Kidney (tissue), 22 donors: ENCODE measurements at places on chromosomes 13 and 19. TPM values are rescaled to one million over a fixed set of nuclear protein-coding genes. Genes with fewer than 3 reads are reported as not detected.

The C5AR1 gene
- 26.6 TPM for total RNA-seq

DNA sequence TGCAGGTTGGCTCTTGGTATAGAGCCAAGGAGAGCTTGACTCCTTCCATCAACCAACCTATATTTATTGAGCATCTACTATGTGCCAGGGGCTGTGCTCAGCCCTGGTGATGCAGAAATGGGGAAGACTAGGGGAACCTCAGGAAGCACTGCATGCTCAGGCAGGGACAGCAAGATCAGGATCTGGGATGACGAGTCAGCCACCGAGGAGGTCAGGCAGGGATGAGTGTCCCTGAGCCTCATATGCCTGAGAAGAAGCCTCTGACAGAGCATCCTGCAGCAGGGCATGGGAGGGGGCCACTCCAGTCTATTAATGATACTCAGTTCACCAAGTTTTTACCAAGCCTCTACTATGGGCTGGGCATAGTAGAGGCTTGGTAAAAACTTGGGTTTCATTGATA is 158.1 kb downstream of the KATNAL1 start:
- no peak for DNase-seq

DNA sequence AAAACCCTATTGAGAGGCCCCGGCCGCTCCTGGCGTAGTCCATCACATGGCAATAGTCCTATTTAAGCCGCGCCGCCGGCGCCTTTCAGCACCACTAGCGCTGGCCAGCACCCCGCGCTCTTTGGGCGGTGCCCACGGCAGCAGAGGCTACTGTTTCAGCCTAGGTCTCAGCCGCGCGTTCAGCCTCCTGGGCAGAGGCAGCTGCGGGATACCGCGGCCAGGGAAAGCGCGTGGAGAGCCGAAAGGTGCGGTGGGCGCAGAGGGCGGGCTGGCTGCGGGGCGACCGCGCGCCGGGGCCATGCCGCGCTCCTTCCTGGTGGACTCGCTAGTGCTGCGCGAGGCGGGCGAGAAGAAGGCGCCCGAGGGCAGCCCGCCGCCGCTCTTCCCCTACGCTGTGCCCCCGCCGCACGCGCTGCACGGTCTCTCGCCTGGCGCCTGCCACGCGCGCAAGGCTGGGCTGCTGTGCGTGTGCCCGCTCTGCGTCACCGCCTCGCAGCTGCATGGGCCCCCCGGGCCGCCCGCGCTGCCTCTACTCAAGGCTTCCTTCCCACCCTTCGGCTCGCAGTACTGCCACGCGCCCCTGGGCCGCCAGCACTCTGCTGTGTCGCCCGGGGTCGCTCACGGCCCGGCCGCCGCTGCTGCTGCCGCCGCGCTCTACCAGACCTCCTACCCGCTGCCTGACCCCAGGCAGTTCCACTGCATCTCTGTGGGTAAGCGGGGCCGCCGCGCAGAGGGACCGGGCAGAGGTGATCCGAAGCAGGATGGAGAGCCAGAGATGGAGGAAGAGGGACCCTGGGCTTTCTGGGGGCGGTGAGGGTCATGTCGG is at the start of gene GSX1:
TSS of gene GSX1 (plus strand) at position 91 of the 826 bp plus-strand sequence. CDS start at position 299, 208 bp downstream.
- peak; percentile 92 for DNase-seq

GRCh38 chr13:39054112-39054511 is 15.9 kb downstream of the NHLRC3 start:
- no peak for DNase-seq

DNA sequence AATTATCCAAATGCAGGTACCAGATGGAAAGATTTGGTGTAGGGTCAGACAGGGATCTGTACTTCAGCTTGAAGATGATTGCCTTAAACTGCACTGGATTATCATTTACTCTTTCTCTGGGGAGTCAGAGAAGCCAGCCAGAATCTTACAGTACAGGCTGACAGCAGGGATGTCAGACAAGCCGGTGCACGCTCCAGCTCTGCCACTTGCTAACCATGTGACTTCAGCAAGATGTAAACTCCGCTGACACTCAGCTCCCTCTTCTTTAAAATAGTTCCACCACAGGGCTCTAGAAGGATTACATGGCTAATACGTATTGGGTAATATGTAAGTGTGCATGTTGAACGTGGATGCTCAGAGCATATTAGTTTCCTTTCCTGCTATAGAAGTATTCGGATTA is 251.4 kb upstream of the MAB21L1 start:
- DNase-seq, result no peak

The MRPS12 gene
- total RNA-seq, result 28.5 TPM

GRCh38 chr13:97364031-97364430 is 69.9 kb upstream of the RAP2A start:
- no peak for DNase-seq

DNA sequence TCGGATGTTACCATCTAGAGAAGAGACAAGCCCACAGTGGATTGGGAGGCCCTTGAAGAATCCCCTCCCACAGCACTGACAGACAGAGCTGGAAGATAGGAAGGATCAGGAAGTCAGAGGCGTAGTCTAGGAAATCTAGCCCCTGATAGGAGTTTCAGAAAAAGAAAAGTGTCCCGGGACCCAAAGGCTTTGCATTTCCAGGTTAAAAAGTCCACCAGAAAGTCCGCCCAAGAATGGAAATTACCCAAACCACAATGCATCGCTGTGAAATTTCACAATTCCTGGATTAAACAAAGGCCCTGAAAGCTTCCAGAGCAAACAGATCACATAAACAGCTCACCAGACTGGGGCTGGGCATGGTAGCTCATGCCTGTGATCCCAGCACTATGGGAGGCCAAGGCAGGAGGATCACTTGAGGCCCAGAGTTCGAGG is 146.9 kb downstream of the KDM4B start:
- no peak for DNase-seq

The DLEU7 gene
- total RNA-seq, result 0.28 TPM

GRCh38 chr19:30208436-30209060 is 163.6 kb upstream of the ZNF536 start:
- no peak for DNase-seq

- DNase-seq, result peak; percentile 81
Observed at GRCh38 chr19:917323-918151, at the start of gene KISS1R. Gene KISS1R (plus strand): TSS chr19:917333. CDS start chr19:917503, 170 bp downstream.

GRCh38 chr13:81089371-81090157 is 748.6 kb upstream of the SPRY2 start:
- no peak for DNase-seq

- DNase-seq, result no peak
Observed at GRCh38 chr19:17767559-17767958, 16.3 kb downstream of the FCHO1 start.

DNA sequence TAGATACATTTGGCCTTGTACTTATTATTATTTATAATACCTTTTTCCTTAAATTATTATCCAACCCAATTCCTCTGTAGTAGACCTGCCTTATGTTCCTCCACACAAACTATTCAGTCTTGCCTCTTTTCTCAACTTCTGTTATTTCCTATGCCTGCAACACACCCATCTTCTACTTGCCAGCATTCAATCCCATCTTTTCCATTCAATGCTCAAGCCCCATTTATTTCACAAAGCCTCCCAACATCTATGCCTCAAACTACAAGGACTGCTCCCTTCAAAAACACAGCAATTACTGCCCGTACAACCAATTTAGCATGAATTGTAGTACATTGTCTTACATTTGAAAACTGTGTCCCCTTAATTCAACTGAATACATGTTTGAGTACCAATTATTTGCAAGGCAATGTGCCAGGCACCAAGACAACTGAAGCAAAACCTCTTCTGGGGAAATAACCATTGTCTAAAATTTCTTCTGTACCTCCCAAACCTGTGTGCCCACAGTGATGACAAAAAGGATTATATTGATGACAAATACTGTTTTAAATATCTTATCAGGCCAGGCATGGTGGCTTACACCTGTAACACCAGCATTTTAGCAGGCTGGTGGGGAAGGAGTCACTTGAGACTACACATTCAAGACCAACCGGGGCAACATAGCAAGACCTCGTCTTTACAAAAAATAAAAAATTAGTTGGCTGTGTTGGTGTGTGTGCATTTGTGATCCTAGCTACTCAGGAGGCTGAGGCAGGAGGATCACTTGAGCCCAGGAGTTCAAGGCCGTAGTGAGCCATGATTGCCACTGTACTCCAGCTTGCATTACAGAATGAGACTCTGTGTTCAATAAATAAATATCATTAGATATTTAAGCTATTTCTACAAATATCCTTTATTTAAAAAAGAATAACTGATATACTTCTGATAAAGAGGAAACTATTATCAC is 35.1 kb downstream of the ELF1 start:
- DNase-seq, result no peak

GRCh38 chr13:99332456-99332855 is 25.3 kb upstream of the GPR183 start:
- no peak for DNase-seq

The RFPL4A gene
- 0.41 TPM for total RNA-seq

DNA sequence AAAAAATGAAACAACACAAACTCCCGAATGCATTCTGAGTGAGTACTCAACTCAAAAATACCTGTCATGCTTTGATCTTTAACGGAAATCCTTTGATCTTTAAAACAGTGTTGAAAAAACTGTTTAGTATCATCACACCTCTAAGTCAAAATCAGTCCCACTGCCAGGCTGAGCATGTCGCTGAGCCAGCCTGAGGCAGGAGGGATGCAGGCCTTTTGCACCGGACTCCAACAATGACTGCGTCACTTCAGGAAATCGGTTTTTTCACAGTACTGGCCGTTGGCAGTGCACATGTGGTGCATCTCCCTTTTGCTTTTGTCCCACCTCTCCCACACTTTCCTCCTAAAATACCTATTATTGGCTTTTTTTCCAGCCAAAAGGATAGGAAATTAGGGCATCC is 78.2 kb downstream of the SHISA2 start:
- DNase-seq, result peak; percentile 62

- no peak for DNase-seq
Observed at GRCh38 chr13:96898212-96898611, 96.1 kb downstream of the OXGR1 start.

- DNase-seq, result no peak
Observed at GRCh38 chr19:32599736-32600157, 18.8 kb downstream of the PDCD5 start.

DNA sequence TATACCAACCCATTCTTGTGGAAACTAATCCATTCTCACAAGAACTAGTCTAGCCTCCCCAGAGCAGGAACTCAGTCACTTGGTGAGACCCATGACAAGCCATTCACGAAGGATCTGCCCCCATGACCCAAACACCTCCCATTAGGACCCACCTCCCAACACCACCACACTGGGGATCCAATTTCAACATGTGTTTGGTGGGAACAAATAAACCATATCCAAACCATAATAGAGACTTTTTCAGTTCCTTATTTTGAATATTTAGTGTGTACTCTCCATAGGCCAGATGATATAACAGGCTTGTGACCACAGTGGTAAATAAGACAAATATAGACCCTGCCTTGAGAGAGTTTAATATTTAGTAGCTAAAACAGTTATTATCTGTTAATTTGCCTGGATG is 227.5 kb upstream of the SERP2 start:
- DNase-seq, result no peak

- DNase-seq, result no peak
Observed at GRCh38 chr19:49458567-49458903, 5.5 kb downstream of the ALDH16A1 start.

DNA sequence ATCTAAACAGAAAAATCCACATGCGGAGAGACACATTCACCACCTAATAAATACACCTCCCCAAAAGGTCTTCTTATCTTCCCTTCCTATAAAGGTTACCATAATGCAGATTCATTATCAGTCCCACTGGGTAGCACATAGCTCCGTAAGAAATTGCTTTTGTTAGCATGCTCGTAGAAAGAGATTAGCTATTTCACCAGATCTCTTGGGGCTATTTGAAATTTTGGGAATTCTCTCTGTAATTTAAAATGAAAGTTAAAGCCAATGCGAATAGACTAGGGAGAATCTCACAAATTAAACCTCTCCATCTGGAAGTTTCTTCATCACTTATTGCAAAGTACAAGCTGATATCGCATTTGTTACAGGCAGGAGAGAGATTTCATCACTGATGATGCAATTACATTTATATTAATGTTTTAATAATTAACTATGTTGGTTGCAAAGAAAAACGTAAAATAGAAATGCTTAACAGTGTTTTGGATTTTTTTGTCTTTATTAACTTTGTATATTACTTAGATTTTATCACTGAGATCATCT is 12.9 kb upstream of the DACH1 start:
- no peak for DNase-seq

- DNase-seq, result no peak
Observed at GRCh38 chr13:76440568-76440967, 445.6 kb downstream of the KCTD12 start.

GRCh38 chr19:13172346-13173138 is 22.3 kb downstream of the IER2 start:
- peak; percentile 63 for DNase-seq

- no peak for DNase-seq
Observed at GRCh38 chr13:113417836-113418721, 35.2 kb downstream of the ADPRHL1 start.

GRCh38 chr19:49160450-49161189 is 3.0 kb downstream of the TRPM4 start:
- no peak for DNase-seq

The ZNF563 gene
- total RNA-seq, result 6.8 TPM
